ENCODE measurements at places on chromosomes 6 and 20. TPM values are rescaled to one million over a fixed set of nuclear protein-coding genes. Genes with fewer than 3 reads are reported as not detected.

SLC17A9 gene
- total RNA-seq = 28.1 TPM

KCNS1 gene
- total RNA-seq = 0.27 TPM

PGM3 gene
- 36.8 TPM for total RNA-seq

LGSN gene
- total RNA-seq = 0.06 TPM

OR12D3 gene
- not detected for total RNA-seq

NELFE gene
- 51.3 TPM for total RNA-seq

GRCh38 chr6:163415620-163416556 lies 1.4 kb downstream of the QKI start:
- no peak for DNase-seq

DNA sequence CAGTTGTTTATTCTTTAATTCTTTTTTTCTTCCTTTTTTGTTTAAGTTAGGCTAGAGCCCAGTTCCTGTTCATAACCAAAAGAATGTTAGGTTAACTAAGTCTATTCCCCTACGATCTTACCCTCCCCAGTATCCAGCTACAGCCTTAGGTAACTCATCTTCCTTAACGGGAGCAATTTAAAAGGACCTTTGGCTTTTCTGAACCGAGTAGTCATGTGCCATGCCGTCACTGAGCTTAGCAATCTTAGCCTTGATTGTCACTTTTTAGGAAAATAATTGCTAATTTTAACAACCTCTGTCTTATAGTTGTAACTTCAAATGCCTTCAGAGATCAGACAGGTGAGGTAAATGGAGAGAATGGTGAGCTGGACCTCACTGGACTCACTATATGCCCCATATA lies 6.2 kb downstream of the METTL24 start:
- no peak for DNase-seq

GRCh38 chr6:29509711-29510110 lies 22.0 kb upstream of the MAS1L start:
- DNase-seq = no peak

DNA sequence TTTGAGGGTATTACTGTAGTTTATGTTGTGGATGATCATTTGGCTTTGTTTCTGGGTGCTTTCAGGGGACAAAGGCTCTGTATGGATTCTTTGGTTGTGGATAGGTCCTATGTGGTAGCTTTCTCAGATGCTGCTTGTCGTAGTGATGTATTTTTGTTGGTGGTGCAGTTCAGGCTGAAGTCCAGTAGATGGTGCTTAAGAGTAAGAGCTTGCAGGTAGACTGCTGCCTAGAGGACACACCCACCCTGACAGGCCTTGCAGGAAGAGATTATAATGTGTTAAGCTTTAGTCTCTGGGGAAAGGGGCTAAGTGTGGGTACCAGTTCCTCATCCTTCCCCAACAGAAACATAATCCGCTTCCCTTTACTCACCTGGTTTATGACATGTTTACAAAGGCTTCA lies 62.6 kb upstream of the ADGRB3 start:
- no peak for DNase-seq

DNA sequence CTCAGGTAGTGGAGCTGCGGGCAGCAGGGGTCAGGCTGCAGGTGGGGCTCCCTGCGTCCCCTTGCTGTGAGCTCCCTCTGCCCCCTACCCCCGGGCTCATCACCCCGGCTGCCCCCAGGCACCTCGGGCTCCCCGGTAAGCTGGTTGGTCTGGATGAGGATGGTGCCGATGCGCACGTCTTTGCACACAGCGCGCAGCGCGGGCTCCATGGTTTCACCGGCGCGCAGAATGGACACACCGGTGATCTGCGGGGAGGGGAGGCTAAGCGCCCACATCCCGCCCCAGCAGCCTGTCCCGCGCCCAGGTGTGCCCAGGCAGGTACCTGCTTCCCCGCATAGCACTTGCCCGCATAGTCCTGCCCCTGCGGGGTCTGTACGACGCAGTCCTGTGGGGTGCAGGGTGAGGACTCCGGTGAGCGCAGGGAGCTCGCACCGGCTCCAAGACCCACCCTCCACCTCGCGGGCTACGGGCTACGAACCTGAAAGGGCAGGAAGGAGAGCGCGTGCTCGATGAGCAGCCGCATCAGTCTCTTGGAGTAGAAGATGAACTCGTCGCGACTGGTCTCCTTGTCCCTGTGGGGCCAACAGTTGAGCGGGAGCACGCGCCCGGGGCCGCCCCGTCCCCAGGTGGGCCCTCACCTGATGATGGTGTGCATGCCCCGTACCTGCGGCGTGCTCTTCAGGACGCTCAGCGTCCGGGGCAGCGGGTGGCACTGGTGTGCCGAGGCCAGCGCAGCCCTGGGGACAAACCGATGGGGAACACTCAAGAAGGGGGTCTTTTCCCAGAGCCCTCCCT lies 15.5 kb downstream of the UCKL1 start:
- DNase-seq = no peak

DNA sequence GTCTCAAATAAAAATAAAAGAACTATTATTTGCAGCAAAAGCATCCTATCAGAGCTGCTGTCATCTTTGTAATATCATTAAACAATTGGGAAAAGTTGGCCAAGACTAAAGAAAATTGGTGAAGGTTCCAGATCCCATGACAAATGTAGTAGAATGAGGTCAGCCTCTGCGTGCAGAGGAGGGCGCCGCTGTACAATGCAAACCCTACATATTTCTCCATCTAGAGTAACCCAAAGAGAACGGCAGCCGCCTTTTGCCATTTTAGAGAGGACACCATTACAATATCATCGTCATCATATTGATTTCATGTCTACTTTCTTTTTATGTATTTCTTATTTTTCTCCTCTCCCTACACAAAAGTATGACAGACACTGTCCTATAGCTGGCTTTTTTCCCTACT lies 59.5 kb downstream of the ZMYND8 start:
- DNase-seq = no peak

GRCh38 chr6:162343198-162343935 lies 384.2 kb downstream of the PRKN start:
- DNase-seq = no peak

GRCh38 chr20:17556837-17557674 lies 12.8 kb upstream of the DSTN start:
- peak; percentile 70 for DNase-seq

- no peak for DNase-seq
Measured at GRCh38 chr20:14984768-14985622, 647.6 kb upstream of the FLRT3 start.

- no peak for DNase-seq
Measured at GRCh38 chr6:1004885-1005630, 306.8 kb upstream of the FOXQ1 start.

DNA sequence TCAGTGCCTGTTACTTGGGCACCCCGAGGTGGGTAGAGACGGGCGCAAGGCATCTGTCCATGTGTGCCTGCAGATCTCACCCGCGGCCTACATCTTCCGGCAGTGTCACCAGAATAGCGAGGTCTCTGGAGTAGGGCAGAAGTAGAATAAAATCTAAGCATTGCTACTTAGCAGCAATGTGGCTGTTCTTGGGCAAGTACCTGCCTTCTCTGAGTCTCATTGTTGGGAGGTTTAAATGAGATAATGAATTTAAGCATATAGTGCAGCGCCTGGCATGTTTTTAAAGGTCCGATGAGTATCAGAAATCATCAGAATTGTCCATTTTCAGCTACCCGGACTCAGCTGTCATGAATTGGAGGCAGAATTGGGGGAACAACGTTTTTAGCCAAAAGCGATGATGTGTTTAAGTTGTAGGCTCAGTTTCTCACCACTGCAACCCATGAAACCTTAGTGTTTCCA lies 800 bp downstream of the ABCC10 start:
- no peak for DNase-seq

- no peak for DNase-seq
Measured at GRCh38 chr6:54076159-54076789, 35.0 kb upstream of the MLIP start.

- no peak for DNase-seq
Measured at GRCh38 chr6:137222381-137222780, 3.2 kb upstream of the IFNGR1 start.

DNA sequence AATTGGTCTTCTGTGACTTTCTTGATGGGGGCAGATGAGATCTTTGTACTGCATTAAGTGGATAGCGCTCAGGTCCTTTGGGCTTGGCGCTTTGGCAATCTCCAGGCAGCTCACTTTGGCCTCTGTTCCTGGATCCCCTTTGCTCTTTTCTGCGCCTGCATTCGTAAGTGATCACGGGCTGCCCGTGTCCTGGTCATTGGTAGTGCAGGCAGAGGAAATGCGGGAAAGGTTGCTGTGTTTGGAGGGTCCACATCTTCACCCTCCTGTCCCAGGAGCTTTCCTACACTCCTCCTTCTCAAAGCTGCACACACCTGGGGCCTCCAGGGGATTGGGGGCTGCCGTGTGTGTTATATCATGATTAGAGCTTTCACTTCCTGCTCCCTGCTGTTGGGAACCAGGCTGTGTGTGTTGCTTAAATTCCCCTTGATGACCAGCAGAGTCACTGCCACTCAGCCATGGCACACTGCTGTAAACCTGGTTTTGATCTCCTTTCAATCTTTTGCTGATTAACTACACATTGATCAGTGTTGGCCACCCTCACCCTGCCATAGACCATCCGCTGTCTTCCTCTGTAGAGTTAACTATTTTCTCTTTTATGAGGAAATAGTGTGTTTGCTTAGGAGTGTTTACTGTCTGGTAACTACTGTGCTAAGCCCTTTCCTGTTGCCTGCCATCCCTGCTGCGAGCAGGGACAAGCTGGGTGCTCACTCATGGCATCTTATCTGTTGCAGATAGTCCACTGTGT lies 13.0 kb upstream of the SNHG17 start:
- DNase-seq = peak; percentile 17

- no peak for DNase-seq
Measured at GRCh38 chr20:60974441-60974945, 277.6 kb upstream of the CDH4 start.

- DNase-seq = no peak
Measured at GRCh38 chr6:6798448-6798860, 209.9 kb downstream of the LY86 start.

- DNase-seq = no peak
Measured at GRCh38 chr6:112863753-112864152, 516.6 kb downstream of the RFPL4B start.
